Activated CD8-positive, alpha-beta memory T cell treated with anti-CD3 and anti-CD28 coated beads for 24 hours (primary cell): ENCODE measurements at places on chromosomes 16 and 17.

DNA sequence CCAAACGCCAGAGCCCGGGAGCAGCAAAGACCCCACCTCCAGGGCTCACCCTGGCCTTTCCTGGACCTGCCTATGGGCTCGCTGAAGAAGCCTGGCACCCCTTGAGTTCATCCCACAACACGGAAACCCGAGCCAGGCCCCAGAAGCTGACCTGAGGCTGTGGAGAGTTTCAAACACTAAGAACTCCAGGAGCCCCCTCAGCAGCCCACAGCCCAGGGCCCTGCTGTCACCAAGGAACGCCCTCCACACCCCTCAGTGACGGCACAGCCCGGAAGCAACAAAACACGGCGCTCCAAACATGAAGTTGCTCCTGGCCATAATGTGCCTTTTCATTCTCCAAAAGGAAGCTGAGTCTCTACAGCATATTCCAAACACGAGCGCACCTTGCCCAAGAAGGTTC lies 9.2 kb downstream of the SLC38A10 start:
- DNase-seq = no peak

GRCh38 chr16:49194537-49195236 lies 87.0 kb downstream of the CBLN1 start:
- DNase-seq = no peak

- DNase-seq = no peak
Observed at GRCh38 chr17:3501344-3501743, 25.5 kb downstream of the ASPA start.

DNA sequence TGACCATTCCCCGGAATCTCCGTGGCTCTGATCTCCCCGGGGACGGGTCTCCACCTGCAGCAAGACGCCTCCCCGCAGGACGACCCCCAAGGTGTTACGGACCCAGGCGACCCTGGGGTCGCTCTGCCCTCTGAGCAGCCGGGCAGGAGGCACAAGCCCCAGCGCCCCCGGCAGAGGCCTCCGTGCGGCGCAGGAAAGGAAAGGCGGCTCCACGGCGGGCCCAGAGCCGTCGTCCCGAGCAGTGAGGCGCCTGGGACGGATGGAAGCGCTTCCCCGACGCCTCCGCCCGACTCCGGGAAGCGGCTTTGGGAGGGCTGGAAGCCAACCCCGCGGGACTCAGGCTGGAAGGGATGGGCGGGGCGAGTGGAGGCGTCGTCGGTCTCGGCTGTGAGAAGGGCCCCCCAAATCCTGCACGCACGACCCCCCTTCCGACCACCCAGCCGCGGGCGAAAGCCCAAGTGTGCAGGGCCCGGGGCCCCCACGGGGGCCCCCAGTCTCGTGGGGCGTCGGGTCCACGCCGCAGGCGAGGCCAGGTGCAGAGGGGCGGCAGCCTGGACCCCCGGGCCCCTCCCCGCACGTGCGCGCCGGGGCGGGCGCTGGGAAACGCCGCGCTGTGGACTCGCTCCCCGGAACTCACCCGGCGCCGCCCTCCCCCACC lies 32.7 kb upstream of the RPH3AL start:
- peak; percentile 68 for DNase-seq

- no peak for DNase-seq
Observed at GRCh38 chr16:6926341-6926740, 406.3 kb upstream of the RBFOX1 start.

GRCh38 chr17:45833920-45834319 lies 10.8 kb upstream of the SPPL2C start:
- no peak for DNase-seq

GRCh38 chr16:29675811-29676643 lies 3.0 kb upstream of the QPRT start:
- no peak for DNase-seq

DNA sequence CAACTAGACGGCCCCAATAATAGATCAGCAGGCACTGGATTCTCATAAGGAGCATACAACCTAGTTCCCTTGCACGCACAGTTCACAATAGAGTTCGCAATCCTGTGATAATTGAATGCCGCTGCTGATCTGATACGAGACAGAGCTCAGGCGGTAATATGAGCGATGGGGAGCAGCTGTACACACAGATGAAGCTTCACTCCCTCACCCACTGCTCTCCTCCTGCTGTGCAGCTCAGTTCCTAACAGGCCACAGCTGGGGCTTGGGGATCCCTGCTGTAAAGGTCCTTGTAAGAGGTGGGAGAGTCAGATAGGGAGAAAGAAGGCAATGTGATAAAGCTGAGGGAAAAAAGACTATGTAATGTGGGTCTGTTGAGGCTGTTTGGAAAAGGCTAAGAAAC lies 577.5 kb downstream of the RBFOX1 start:
- no peak for DNase-seq

- DNase-seq = no peak
Observed at GRCh38 chr16:14487579-14487978, 142.5 kb downstream of the PARN start.

DNA sequence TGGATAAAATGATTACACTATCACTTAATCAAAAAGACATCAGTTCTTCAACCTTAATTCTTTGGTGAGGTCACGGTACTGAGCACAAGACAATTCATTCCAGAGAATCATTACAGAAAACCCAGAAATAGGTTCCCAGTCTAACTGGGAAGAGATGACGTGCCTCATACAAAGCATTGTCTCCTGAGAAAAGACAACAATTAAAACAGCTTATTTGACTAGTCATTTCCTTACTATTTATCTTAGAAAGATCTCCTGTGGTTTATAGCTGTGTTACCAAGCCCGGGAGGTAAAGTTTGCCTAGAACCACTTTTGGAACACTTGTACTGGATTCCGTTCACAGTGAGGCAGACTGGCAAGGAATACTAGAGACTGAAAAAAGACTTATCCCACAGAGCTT lies 5.1 kb downstream of the PHF12 start:
- no peak for DNase-seq

- DNase-seq = peak; percentile 90
Observed at GRCh38 chr17:45235416-45236281, 14.0 kb downstream of the FMNL1 start.

DNA sequence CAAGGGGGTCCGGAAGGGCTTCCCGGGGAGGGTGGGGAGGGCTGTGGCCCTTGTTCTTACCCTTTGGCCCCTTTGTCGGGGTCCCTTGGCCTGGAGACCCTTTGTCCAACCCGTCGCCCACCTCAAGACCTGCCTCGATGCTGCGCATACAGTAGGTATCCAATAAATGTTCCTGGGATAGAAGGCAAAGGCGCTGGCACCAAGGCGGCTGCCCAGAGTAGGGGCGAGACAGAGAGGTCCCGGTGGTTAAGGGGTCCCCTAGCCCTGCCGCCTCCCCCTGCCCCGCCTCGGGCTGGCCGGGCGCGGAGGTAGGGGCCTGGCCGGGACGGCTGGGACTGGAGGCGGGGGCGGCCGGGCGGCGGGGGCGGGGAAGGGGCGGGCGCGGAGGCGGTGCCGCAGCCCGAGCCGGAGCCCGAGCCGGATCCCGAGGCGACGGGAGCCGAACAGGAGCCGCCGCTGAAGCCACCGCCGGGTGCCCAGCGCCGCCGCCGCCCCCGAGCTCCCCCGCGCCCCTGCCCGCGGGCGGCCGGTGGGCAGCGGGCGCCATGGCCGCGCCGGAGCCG lies at the start of gene NHERF2:
NHERF2 (plus strand) TSS at position 442 of the 563 bp plus-strand sequence; CDS start at position 546, 104 bp downstream.
- no peak for DNase-seq

- DNase-seq = no peak
Observed at GRCh38 chr17:81471818-81472456, 40.7 kb downstream of the ACTG1 start.

DNA sequence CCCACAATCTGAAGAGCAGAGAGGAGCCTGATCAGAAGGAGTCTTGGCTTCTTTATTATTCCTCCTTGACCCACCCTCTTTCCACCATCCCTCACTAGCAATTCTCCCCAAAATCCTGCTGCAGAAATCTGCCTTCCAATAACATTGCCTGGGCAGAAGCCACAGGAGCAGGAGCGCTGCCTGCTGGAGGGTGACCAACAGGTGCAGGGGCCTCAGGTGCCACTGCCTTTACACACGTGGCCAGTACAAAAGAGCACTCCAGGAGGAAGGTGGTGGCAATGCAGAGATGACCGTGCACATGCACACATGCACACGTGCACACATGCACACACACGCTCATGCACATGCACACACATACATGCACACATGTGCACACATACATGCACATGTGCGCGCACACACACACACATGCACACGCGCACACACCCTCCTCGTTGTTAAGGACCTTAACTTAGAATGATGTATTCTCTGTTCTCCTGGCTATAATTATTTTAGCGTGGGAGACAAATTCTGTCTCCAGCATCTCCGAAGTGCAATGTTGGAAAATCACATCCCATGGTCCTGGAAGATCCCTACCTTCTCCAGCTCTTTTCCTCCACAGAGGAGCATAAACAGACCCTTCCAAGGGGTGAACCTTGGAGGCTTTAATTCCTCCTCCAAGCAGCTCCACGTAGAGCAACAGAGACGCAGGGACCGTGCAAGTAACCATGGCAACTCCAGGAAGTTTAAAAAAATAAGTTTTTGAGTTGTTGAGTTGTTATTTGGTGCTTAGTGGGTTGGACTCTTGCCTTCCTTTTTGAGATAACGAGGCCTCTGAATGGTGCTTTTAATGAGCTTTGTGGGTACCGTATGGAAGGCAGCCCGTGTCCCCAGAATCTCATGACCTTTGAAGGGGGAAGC lies 12.6 kb downstream of the RBFOX3 start:
- DNase-seq = no peak

DNA sequence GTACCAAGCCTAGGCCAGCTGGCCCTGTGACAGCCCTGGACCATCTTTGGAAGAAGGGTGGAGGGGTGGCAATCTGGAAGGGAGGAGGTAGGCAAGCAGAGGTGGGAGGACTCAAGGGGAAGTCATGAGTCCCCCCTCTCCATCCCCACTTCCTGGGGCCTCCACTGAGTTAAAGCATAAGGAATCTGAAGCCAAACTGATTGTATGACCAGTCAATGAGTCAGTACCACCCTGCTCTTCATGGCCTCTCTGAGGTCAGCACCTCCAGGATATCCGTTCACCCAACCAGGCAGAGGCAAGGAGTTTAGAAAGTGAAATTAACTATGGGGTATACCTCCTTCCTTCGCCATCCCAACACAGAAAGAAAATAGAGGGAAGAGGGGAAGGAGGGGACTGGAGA lies 272.7 kb downstream of the SOX9 start:
- DNase-seq = no peak

DNA sequence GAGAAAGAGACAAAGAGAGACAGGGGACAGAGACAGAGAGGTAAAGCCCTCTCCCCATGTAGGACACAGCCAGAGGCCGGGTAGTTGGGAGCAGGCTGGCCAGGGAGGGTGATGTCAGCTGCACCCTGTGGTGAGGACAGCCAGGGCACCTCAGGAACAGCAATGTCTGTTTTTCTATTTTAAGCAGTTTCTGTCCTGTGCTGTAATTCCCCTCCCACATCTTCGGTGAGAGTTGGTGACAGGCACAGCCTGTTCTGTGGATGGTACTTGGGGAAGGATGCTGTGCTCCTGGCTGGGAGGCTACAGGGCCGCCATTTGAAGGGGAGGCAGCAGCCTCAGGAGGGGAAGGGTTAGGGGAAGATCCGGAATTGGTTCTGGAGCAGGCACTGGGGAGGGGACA lies 163.5 kb downstream of the SDK2 start:
- no peak for DNase-seq

DNA sequence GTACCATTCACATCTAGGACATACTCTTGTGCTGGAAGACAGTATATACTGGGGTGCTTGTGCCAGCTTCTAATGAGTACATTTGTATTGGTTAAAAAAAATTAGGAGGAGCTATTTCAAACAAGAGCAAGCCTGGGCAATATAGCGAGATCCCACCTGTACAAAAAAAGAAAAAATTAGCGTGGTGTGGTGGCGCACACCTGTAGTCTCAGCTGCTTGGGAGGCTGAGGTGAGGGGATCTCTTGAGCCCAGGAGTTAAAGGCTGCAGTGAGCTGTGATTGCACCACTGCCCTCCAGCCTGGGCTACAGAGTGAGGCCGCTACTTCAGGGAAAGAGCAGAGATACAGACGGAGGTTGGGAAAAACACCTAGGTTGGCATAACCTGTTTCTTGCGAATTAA lies 1.2 kb downstream of the MRTFB start:
- DNase-seq = no peak
